Endothelial cell (in vitro differentiated cells): ENCODE measurements at places on chromosomes 12 and 14.

DNA sequence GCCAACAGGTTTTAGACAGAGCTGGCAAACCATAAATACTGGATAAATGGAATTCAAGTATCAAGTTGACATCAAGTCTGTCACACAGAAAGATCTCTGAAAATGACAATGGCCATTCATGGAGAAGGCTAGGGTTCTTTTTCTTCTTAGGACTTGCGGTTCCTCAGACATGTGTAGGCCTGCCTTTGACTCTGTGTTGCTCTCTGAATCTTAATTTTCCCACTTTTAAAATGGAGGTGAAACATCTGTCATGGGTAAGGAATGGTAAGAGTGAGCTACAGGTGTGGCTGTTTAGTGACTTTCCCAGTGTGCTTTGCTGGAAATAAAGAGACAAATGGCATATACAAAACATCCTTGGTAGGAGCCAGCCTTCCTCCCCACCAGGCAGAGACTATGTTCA lies 79.2 kb downstream of the PTCSC3 start:
- DNase-seq: no peak

- DNase-seq: no peak
Measured at GRCh38 chr12:3473844-3474243, 17.2 kb upstream of the PRMT8 start.

GRCh38 chr12:54017027-54017788 lies 8.4 kb downstream of the HOXC8 start:
- no peak for DNase-seq

DNA sequence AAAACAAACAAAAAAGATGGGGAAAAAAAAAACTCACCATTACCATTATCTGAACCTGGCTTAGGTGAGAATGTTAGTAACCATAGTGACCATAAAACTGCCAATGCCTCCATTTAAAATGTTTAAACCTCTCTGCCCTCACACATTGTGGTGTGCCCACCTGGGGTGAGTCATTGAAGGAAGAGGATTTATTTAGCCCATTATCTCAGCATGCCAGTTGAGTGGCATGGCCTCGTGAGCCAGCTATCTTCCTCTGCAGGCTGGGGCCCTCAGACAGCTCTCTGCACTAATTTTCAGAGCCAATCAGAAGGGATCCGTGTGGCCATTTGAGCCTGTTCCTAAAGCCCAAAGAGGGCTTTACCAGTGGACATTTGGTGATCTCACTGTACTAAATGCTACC lies 81.8 kb upstream of the CCDC198 start:
- no peak for DNase-seq

- DNase-seq: no peak
Measured at GRCh38 chr14:64746298-64747250, 42.4 kb downstream of the PLEKHG3 start.
